ENCODE measurements at places on chromosomes 7 and 10. TPM values are rescaled to one million over a fixed set of nuclear protein-coding genes. Genes with fewer than 3 reads are reported as not detected.

The POLL gene
- polyA plus RNA-seq: 33.1 TPM

The WASL gene
- polyA plus RNA-seq: 53.5 TPM

The MUC12 gene
- 1.7 TPM for polyA plus RNA-seq

The TSPAN13 gene
- polyA plus RNA-seq: 143 TPM

The DBF4 gene
- polyA plus RNA-seq: 14.4 TPM

The ADCY1 gene
- polyA plus RNA-seq: 2.5 TPM

The NPSR1 gene
- not detected for polyA plus RNA-seq

The TRIM73 gene
- polyA plus RNA-seq: 6.9 TPM

The PON1 gene
- 0.76 TPM for polyA plus RNA-seq

The DGKI gene
- 0.46 TPM for polyA plus RNA-seq

The RNF133 gene
- 0.14 TPM for polyA plus RNA-seq

The AKR1C8 gene
- not detected for polyA plus RNA-seq

DNA sequence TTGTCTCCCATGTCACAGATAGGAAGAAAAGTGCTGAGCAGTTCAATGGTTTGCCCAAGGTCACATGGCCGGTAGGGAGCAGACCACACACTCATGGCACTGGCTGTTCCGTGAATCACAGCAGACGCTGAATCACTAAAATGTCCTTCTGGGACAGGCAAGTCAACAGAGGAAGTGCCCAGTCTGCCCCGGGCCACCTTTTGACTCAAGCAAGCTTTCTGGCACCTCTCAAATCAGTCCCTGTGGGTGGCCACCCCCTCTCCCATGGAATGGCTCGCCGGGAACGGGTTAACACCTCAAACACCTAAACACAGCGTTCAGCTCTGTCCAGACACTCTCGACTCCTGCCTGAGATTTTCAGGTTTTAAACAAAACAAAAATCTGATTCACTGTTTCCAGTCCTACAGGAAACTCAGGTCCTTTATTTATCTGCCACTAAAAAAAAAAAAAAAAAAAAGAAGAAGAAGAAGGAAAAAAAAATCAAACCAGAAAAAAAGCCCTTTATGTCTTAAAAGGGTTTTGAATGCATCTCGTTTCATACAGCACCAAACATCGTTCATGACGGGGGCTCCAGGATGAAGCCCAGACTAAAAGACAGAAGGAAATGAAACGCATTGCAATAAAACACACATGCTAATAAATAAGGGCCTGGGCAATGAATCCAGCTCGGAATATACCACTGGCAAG, 15.5 kb downstream of the CARD11 start:
- no peak for DNase-seq

- no peak for DNase-seq
These were observed 96.1 kb upstream of the RET start for GRCh38 chr10:42980553-42981357.

GRCh38 chr10:48495282-48496045, 109.4 kb downstream of the ARHGAP22 start:
- DNase-seq: no peak

GRCh38 chr7:131011976-131012375, 278.0 kb upstream of the KLF14 start:
- DNase-seq: no peak

GRCh38 chr10:24900888-24901685, 51.3 kb downstream of the PRTFDC1 start:
- no peak for DNase-seq

- DNase-seq: no peak
These were observed 73.8 kb downstream of the CUL1 start for GRCh38 chr7:148772297-148773089.

DNA sequence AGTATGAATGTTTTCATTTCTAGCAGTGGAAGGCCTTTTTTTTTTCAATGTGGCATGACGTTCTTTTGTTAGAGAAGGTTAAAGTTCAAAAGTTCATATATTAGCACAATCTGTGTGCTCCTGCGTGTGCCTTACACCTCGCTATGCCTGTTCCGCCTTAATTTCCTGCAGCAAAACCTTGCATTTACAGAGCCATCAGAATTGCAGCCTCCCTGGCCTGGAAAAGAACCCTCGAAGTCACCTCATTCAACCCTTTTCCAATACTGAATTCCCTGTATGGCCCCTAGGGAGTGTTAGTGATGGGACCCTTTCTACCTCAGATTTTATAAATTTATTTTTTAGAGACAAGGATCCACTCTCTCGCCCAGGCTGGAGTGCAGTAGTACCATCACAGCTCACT, 103.5 kb upstream of the ZNF438 start:
- no peak for DNase-seq

DNA sequence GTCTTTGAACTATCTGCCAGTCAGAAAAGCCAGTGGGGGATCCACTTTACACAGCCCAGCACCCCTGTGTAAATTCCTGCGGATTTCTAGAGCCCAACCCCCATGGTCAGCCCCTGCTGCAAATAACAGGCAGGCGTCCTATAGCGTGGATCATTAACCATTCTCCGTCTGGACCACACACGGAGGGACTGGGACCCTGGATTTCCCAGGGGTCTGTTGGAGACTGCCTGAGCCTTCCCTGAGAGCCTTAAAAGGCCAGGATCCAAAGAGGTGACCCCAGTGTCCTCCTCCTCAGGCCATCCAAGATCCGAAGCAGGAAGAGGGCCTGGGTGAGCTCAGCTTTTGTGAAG, 11.2 kb upstream of the GRID1 start:
- DNase-seq: no peak

- no peak for DNase-seq
These were observed 225.9 kb downstream of the PAXIP1 start for GRCh38 chr7:154777023-154777422.

GRCh38 chr10:124342821-124343170, 75.9 kb downstream of the OAT start:
- DNase-seq: no peak

GRCh38 chr7:68269405-68269804, 1272.8 kb downstream of the TYW1 start:
- peak; percentile 17 for DNase-seq

DNA sequence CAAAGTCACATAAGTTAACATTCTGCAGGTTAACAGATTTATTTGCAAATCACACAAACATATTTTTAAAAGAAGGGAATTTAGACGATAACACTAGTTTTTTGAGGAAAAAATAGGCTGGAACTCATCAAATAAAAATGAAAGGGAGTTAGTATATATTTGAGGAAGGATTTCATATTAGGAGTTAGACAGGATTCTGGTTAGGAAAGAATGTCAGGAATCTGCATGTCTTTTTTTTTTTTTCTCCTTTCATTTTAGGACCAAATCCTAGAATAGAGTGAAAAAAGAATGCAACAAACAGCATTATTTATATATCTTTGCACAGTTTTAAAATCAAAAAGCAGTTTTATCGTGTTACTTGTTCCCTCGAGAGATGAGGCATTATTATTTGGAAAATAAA, 8.9 kb upstream of the TRDMT1 start:
- DNase-seq: no peak

DNA sequence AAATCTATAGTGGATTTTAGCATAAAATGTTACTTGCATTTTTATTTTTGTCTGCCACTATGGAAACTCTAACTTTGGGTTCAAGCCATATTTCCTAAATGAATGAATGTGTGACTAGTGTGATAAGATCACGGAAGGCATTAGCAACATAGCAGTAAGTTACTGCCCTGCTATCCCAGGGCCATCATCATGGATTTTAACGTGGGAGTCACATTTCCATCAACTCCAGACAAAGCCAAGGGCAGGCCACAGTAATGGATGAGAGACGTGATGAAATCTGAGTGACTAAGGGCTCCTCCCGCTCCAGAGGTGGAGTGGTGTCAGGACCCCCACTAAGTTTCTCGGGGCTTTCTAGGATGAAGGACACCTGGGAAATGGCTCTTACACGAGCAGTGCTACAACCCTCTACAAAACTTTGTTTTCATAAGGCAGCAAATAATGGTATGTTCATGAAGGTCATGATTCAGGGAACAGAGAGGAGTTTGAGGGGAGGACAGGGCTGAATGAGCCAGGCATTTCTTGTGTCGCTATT, 34.3 kb downstream of the C10orf120 start:
- DNase-seq: no peak

GRCh38 chr7:143954544-143954943, at the start of gene OR2F1:
TSS of gene OR2F1 (plus strand) at chr7:143954844. CDS start at chr7:143959971, 5,127 bp downstream.
- DNase-seq: no peak

- DNase-seq: no peak
These were observed 297.6 kb downstream of the ARHGAP12 start for GRCh38 chr10:31630861-31631567.

DNA sequence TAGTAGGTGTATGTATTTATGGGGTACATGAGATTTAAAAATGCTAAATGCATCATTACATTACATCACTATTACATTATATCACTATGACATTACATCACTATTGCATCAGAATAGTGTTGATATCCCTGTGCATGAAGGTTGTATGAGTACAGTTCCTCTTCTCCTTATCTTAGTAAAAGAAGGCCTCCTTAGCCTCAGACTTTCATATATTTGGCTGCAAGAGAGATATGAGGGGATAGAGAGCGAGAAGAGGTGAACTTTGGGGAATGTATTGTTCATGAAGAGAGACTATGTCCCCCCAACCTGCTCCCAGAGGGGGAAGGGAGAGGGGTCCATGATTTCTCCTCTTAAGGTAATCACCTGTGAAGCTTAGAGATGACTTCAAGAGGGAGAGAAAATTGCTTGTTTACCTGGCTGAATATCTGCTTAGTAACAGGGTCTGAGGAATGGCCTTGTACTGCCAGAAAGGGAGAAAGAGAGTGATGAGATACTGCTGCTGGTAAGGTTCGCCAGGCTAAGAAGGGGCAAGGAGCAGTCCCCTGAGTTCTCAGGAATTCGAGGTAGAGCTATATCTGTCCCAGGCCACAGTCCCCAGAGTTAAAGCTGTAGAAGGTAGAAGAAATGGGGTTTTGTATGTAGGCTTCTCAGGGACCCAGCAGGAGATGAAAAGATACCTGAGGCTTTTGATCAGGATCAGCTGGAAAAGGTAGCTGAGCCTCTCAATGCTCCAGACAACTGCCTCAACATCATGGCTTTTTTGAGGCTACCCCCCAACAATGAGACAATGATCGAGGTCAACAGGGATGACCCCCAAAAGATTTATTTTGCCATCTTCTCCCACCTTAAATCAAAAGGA, 168.4 kb upstream of the WNT16 start:
- no peak for DNase-seq

- DNase-seq: no peak
These were observed 54.2 kb upstream of the PLXDC2 start for GRCh38 chr10:19762026-19762425.

DNA sequence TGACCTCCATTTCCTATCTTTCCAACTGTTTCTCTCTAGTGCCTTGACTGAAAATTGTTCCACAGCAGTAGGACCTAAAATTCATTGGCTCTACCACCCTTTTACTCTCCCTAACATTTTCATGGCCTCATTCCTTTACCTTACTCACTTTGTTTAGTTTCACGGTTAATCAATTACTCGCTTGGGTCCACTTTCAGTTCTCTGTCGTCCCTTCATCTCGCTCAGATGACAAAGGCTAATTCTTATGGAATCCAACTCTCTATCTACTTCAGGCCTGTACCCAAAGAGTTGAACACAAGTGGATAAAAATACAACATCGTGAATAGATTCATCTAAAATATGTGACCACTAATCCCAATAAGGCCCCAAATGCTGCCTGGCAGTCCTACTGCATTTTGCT, 85.9 kb upstream of the ADO start:
- DNase-seq: no peak

- no peak for DNase-seq
These were observed 18.9 kb downstream of the NOD1 start for GRCh38 chr7:30459591-30460245.

GRCh38 chr10:89399956-89400355, 7.5 kb downstream of the IFIT1 start:
- DNase-seq: no peak

DNA sequence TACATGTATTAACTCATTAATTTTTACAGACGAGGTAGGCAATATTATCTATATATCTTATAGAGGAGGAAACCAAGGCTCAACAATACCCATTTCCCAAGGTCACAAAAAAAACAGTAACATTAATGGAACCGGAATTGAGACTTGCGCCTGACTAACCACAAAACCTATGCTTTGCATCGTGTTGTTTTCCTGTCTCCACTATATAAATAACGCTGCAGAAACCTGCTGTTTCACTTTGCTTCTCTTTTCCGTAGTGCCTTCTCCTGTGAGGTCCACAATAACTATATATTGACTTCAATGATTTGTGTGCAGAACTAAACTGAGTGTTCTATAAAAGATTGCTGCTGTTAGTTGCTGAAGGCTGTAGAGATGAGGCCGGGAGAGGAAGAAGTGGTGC, 97.7 kb upstream of the RPA3 start:
- no peak for DNase-seq

- no peak for DNase-seq
These were observed 271.2 kb downstream of the ZEB1 start for GRCh38 chr10:31590023-31590800.

DNA sequence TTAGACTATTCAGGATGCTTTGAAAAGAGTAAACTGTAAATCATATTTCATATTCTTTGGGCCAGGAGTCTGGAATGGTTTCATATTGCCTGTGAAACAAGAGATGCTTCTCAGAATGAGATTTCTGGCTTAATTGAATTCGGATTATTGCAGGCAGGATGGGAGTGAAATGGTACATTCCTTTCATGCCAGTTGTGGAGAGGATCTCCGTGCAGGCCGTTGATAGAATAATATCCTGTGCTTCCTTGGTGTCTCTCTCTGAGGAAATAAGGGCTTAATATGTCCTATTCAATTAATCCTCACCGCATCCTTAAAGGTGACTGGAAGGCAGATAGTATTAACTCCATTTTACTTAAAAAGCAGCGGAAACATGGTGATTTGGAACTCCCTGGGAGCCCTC, 56.6 kb downstream of the CUX1 start:
- DNase-seq: no peak

DNA sequence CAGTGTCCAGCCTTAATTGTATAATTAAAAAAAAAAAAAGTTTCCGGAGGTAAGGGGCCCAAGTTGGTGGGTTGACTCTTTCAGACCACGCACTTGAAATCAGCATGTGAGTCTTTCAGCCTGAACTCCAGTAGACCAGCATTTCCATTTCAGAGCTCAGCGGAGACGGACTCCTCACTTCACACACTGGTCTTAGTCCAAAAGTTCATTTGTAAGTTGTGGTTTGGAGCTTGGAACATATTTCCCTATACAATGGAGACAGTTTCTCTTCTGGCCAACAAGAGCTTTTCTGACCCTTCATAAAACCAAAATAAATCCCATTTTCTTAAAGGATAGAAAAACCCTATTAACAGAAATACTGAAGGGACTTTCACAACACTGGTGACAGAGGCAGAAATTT, 41.0 kb downstream of the ATXN7L1 start:
- no peak for DNase-seq

GRCh38 chr7:134997214-134997885, 11.0 kb downstream of the AGBL3 start:
- no peak for DNase-seq

GRCh38 chr10:79933961-79934360, 14.9 kb downstream of the SFTPD start:
- DNase-seq: no peak

All from left lung (tissue), 14 donors.